Activated CD4-positive, alpha-beta T cell treated with anti-CD3 and anti-CD28 coated beads, Interleukin-2, amount 50 U/mL, for 16 hours (primary cell): ENCODE measurements at places on chromosomes 1 and 21.

- no peak for DNase-seq
Measured at GRCh38 chr1:38129971-38130370, 83.4 kb upstream of the POU3F1 start.

- DNase-seq: no peak
Measured at GRCh38 chr1:113109908-113110554, 37.0 kb downstream of the LRIG2 start.

DNA sequence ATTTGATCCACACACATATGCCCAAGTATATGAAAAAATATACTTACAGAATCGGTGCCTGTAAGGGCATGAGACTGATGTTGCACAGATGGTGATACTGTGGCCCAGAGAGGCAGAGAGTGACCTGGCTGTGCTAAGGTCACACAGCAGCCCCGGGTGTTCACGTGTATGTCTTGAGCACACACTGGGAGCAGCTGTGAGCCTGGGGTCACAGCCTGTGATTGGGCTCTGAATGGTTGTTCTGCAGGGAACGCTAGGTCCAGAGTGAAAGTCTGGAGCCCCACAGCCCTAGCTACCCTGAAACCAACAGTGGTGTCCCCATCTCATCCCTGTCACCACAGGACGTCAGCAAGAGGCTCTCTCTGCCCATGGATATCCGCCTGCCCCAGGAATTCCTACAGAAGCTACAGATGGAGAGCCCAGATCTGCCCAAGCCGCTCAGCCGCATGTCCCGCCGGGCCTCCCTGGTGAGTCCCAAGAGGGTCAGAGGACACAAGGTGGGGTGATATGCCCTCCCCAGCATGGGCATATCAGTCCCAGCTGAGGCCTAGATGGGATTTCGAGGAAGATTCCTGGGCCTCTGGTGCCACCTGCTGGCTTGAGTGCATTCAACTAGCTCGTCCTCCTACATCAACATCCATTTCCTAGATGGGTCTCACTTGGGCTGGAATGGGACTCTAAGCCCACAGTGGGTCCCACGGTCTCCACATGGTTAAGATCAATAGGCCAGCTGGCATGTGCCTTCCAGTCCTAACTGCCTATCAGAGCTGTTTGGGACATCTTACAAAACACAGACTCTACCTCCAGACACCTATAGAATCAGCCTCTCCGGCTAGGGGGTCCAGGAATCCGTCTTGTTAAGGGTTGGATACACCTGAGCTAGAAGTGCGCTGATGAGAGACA lies 19.7 kb downstream of the CDK18 start:
- DNase-seq: peak; percentile 64

GRCh38 chr1:180961622-180962021 lies 48.9 kb downstream of the KIAA1614 start:
- DNase-seq: no peak

DNA sequence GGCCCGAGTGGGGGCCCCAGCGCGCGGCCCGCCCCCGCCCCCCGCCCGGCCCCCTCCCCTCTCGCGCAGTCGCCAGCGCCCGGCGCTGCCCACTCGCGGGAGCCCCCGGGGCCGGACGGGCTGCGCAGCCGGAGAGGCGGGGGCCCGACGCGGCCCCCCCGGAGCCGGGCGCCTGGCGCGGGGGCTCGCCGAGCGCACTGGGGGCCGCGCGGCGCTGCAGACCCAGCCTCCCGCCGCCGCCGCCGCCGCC lies 146 bp upstream of the ZNF362 start:
- DNase-seq: no peak

- no peak for DNase-seq
Measured at GRCh38 chr1:156368157-156368658, 803 bp upstream of the RHBG start.

DNA sequence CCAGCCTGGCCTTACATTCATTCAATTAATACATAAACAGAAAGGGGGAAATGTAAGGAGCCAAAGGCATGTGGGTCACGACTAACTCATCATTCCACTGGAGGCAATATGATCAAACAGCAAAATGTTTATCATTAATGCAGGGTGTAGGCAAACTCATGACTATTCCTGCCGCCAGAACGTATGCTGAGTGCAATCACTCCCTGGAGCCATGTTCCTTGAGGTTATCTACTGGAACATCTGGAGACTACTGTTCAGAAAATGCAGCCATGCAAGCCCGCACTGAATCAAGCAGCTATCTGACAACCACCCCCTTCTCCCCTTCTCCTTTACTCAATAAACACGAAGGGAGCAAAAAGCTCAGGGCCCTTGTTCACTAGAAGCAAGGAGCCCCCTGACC lies 267.6 kb downstream of the COL11A1 start:
- DNase-seq: no peak

DNA sequence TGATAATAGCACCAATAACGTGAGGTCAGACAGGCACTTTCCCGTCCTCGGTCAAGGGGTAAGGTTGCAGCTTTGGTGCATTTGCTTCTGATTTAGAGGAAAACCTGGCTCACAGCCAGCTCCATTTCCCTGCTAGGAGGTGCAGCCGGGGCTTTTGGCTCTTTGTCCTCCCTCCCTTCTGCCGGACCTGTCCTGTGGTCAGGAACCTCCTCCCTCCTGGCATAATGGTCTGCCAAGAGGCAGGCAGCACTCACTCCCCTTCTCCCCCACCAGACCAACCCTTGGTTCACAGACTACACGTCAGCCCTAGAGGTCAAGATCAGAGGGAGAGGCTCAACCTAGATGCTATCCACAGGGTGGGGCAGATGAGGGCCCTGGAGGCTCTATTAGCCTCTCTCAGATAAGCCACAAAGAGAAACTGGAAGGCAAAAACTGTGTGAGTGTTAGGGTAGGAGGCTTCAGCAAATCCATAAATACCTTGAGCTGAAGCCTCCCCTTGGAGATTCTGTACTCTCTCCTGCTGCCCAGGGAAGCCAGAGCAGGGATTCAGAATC lies 64.8 kb downstream of the PLXNA2 start:
- DNase-seq: no peak

DNA sequence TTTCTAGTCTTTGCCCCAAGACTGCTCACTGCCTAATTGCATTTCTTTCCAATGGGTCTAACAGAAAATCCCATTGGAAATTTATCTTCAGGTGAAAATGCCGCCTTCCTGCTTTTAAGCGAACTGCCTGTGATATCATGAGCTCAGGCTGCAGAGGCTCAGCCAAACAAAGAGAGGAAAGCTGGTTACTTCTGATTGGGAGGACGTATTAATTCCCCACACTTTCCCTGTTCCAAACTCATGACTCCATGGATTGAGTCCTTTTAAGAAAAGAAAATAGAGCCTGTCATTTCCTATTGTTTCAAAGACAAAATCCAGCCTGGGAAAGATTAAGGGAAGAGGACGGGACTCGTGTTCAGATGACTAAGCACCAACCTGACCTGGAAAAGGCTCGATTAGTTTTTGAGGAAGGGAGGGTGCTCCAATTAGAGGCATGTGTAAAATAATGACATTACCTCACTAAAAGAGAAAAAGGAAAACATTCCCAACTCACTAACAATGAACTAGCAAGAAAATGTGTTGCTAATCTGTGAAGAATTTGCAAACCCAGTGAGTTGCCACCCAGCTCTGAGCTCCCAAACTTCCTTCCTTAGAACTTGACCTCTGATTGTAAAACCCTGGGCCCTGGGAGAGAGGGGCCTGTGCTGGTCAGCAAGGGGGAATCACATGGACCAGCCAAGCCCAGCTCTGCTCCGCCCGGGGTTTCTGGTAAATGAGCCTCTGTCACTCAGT lies 61.2 kb downstream of the TCP10L start:
- no peak for DNase-seq

- no peak for DNase-seq
Measured at GRCh38 chr1:216710055-216710454, 13.2 kb downstream of the ESRRG start.

- DNase-seq: no peak
Measured at GRCh38 chr21:43734928-43735229, 15.9 kb downstream of the PDXK start.

DNA sequence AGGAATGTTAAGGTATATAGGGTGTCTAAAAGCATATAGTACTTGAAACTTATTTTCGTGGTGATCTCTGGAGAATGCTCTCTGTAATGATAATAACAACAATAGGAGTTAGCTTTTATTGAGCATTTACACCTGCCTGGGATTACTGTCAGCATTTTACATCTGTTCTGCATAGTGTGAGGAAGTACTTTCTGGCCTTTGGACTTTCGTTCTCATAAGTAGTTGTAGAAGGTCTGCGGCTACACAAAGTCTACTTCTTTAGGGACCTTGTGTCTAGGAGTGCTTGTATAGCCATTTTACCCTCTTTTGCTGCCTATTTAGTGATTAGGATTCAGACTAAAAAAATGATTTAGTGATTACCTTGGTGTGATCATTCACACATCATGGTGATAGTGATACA lies 103.6 kb upstream of the GPR52 start:
- DNase-seq: no peak

DNA sequence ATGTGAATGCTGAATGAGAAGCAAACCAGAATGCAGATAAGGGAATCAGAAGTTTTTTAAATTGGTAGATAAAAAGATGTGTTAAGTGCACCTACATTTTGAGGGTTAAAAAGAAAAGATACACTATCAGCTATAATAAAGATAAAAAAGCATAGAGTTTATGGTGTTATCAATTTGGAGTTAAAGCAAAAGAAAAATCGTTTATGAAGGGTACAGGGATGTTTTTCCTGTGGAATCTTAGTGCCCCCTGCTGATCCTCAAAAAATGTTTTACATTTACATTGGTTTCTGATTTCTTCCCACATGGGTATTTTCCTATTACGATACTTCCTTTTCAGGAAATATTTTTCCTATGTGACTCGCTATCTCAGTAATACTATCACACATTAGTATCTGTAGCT lies 293.5 kb downstream of the MRPL39 start:
- no peak for DNase-seq

DNA sequence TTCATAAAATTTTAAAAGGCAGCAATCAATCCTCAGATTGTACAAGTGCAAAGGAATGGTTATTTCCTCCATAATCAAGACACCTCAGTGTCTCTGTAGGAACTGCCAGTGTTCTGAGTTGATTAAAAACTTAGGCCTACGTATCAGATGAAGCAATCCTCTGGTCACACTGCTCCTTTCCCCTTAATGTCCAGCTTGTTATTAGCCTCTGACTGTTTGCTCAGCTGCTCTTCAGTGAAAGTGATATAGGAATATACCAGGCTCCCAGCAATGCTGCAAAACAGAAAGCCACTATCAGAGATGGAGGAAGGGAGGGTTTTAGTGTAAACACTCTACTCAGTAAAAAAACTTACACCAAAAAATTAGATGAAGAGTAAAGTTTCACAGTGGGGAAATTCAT lies 49.8 kb downstream of the SLC35D1 start:
- no peak for DNase-seq

- peak; percentile 75 for DNase-seq
Measured at GRCh38 chr1:168340781-168341482, 60.3 kb downstream of the TBX19 start.

DNA sequence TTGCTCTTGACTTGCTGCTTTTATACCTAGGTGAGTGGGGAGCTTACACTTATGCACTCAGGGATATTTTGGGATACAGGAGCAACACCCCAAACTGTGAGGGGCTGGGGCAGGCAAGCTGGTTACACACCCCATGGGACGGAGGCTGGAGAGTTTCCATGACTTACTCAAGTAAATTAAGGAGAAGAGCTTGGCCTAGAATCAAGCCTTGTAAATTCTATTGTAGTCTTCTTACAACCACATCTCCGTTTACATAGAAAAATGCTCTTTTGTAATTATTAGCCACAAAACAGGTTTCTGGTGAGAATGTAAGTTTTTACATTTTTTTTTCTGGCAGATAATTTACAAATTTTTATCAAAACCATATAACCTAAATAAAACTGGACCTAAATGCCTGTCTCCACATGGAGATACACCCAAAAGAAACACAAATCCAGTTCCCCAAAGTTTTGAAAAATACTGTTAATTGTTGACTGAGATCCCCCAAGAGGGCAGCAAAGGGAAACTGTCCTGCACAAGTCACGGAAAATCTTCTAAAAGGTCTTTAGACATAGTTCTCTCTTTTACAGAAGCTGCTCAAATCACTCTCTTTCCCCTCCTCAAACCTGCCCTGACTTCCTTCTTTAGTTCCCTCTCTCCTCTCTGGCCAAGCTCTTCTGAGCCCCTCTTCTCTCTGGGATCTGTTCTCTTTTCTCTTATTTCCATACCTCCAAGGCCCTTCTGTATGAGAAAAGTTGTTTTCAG lies 134.0 kb downstream of the HIVEP3 start:
- DNase-seq: no peak

DNA sequence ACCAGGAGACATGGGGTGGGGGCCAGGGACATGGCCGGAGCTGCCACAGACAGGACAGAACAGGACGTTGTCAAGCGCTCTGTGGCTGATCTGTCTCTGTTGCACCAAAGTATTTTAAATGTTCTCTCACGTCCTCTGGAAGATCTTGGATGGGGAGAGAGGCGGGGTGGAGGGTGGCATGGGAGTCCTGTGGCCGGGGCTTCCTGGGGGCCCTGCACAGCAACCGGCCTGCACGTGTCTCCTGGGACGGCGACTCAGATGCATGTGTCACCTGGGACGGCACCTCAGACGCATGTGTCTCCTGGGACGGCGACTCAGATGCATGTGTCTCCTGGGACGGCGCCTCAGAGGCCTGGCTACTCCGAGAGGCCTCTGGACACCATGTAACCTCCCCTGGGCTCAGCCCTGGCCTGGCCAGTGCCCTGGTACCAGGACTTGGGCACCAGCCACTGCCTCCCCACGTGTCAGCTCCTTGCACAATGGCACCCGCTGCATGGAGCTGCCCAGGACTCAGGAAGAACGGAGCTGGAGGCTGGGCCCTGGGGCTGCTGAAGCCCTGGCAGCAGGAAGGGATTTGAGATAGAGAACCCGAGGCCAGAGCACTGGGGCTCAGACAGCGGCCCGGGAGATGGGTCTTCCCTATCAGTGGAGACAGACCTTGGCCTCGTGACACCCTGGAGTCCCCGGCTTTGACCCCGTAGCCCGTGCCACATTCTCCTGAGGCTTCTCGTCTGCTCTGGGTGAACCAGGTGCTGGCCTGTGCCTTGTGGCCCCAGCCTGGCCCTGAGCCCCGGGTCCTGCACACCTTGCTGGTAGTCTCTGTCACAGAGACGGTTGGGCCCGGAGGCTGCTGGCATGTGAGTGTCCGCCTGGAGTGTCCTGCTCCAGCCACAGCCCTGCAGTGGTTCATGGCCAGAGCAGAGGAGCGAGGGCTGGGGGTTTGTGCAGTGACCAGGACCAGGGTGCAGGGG lies 14.7 kb upstream of the SLC19A1 start:
- no peak for DNase-seq

DNA sequence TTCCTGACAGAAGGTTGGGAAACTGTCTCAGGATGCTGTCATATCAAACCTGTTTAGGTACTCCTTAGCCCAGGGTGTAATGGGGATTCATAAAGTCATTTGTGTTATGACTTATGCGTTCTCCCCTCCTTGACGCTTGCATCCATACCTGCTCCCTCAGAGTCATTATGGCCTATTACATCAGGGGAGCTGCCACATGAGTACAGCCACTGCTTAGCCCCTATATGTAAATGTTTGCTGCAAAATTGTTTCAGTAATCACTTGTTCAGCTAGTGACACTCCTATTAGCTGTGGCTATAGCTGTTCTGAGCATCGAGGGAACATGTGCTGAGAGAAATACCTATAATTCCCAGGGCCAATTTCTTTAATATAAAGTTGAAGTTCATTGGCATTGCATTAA lies 10.5 kb downstream of the NTNG1 start:
- DNase-seq: no peak

- DNase-seq: no peak
Measured at GRCh38 chr1:87426463-87427249, 98.0 kb downstream of the LMO4 start.
